ENCODE measurements at places on chromosomes 1 and 21. TPM values are rescaled to one million over a fixed set of nuclear protein-coding genes. Genes with fewer than 3 reads are reported as not detected.

GRCh38 chr1:165635823-165636222 lies 4.8 kb downstream of the MGST3 start:
- no peak for DNase-seq
- no peak overlapping the region for H3K27ac ChIP-seq
- peaks cover 13% of the 10 kb centered on the region for H3K36me3 ChIP-seq
- no peaks in the 10 kb centered on the region for H3K27me3 ChIP-seq
- peaks cover 56% of the 10 kb centered on the region for H3K4me1 ChIP-seq

GRCh38 chr1:38118976-38119375 lies 72.4 kb upstream of the POU3F1 start:
- DNase-seq = no peak
- no peak overlapping the region for H3K27ac ChIP-seq
- no peak overlapping the region for H3K4me3 ChIP-seq
- H3K27me3 ChIP-seq = no peaks in the 10 kb centered on the region
- H3K36me3 ChIP-seq = no peaks in the 10 kb centered on the region

ADGRB2 gene
- 1.4 TPM for total RNA-seq

KCNA2 gene
- 0.34 TPM for total RNA-seq

DNA sequence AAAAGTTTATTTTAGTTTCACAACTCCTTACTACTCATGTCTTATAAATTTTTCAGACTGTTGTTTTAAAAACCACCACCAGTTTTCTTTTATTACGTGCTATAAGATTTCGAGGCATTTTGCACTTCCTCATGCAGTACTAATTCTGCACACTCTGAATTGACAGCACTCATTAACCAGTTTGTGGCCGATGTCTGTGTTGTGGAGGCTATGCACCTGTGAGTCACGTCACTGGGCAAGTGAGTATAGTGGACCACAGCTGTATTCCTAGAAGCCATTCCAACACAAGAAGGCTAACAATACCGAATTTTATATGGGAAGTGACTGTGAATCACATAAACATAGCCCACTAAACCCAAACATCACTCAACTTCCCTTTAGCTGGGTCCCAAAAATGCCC lies 21.0 kb upstream of the SPATA6 start:
- H3K36me3 ChIP-seq = no peaks in the 10 kb centered on the region
- no peaks in the 10 kb centered on the region for H3K4me1 ChIP-seq
- no peak overlapping the region for H3K27ac ChIP-seq
- no peak for DNase-seq
- H3K4me3 ChIP-seq = no peak overlapping the region

PGLYRP3 gene
- 72.1 TPM for total RNA-seq

DNA sequence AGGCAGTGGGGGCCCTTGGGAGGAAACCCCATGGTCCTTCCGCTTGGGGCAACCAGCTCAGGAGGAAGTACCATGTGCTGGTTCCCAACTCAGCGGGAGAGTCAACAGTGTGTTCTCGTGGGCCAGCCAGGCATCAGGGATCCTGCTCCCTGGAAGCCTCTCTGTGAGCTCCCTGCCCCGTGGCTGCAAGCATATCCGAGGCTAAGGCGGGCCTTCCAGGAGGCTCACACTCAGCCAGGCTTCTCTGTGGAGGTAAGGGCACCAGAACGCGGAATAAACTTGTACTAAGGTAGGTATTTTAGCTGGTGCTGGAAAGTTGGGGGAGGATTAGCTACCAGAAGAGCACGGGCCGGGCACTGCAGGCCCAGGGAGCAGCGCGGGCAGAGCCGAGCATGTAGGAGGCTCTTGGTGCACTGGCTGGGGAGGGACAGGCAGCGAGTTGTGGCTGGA lies 74.7 kb upstream of the POU3F1 start:
- H3K36me3 ChIP-seq = no peaks in the 10 kb centered on the region
- peaks cover 62% of the 10 kb centered on the region for H3K4me1 ChIP-seq
- H3K27ac ChIP-seq = peak overlapping the region; percentile 19
- peaks cover 2% of the 10 kb centered on the region for H3K27me3 ChIP-seq
- no peak for DNase-seq

DNA sequence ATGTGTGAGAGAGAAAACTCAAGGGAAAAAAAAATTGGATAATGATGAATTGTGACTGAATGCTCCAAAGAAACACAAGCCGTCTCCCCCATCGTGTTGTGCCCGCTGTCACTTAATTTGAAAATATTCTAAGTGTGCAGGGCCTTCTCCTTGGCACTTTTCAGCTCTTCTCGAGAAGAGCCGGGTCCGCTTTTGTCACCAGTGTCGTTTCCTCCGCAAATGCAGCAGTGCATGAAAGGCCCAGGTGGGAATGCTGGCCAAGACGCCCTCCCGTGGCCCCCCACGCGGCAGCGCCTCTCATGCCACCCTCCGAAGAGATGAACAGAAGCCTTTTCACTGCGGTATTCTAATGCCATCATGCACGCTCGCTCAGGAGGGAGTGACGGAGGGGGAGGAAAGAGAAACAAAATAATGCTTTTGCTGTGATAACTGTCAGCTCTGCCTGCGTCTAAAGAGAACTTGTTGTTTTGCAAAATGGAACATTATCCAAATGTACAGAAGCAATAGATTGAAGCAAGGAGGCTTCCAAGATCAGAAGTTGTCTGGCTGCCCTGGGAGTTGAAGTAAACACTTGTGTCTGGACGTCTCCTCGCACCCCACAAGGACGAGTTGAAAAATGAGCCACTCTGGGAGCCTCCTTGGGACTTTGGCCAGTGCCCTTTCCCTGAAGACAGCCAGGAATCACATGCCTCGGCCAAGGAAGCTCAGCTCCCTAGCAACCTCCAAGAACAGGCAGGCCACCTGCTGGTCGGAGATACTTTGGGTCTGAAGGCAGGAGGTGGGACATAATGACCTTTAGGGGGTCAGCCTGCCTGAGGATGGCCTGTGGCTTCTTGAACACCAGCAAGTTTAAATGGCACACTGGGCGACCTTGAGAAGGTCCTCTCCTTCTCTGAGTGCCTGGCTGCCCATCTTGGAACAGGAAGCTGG lies 166.1 kb upstream of the ZC3H12A start:
- no peak overlapping the region for H3K4me3 ChIP-seq
- H3K36me3 ChIP-seq = no peaks in the 10 kb centered on the region
- H3K27ac ChIP-seq = no peak overlapping the region
- DNase-seq = no peak

DNA sequence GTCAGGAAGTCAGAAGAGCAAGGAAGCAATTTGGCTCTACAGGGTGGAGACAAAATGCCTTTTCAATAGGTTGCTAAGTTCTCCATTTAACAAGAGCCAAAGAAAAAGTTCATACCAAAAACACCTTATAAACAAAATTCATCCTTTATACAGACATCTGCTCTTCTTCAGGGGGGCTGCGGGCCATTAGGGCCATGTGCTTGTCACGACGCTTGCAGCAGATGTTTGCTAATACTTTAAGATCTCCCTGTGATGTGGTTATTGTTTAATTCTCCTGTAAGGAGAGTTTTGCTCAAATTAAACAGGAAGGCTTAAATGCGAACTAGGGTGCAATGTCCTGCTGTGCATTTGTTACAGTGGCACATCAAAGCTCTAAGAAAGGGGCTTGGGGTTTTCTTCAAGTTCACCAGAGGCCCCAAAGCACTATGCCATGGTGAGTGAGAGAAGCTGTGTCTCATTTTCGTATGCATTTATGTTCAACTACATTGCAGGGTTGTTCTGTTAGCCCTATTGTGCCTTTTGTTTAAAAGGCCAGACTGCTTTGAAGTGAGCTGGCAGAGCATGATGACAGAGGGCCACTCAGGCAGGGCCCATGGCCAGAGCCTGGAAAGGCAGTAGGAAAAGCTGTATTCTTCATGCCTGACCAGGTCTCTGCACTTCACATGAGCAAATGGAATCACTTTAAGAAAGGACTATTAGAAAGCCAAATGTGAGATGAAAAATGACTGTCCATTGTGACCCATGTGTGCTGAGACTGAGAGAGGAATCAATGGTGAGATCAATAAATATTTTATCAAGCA lies 24.8 kb upstream of the NTPCR start:
- H3K4me1 ChIP-seq = no peaks in the 10 kb centered on the region
- no peak overlapping the region for H3K4me3 ChIP-seq
- H3K27me3 ChIP-seq = no peaks in the 10 kb centered on the region
- DNase-seq = no peak
- no peaks in the 10 kb centered on the region for H3K36me3 ChIP-seq

OR2T33 gene
- total RNA-seq = not detected

MPZ gene
- total RNA-seq = 2.9 TPM

GRCh38 chr1:200038325-200038980 lies 10.9 kb downstream of the NR5A2 start:
- no peaks in the 10 kb centered on the region for H3K36me3 ChIP-seq
- peaks cover 64% of the 10 kb centered on the region for H3K4me1 ChIP-seq
- peak overlapping the region; percentile 52 for H3K4me3 ChIP-seq
- no peak for DNase-seq
- H3K27me3 ChIP-seq = peaks cover 99% of the 10 kb centered on the region
- no peak overlapping the region for H3K27ac ChIP-seq

DNA sequence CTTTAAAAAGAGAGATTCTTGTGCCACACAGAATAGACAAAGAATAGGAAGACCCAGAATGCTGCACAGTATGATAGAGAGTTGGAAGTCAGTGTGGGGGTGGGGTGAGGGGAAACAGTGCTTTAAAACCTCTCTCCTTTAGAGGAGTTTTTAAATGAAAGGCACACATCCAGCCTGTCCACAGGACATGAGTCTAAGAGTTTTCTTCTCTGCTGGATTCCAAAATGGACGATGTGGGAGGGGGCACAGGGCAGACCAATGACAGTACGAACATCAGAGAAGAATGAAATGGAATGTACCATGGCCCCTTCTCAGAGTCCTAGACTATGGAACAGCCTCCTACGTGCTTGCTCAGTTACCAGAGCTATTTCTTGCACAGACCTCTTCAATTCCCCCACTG lies 458.2 kb upstream of the DAB1 start:
- no peak overlapping the region for H3K4me3 ChIP-seq
- DNase-seq = no peak
- H3K4me1 ChIP-seq = no peaks in the 10 kb centered on the region
- no peak overlapping the region for H3K27ac ChIP-seq

S100A14 gene
- total RNA-seq = 555 TPM

GRCh38 chr21:33825915-33826314 lies 89.7 kb downstream of the ATP5PO start:
- no peak for DNase-seq
- H3K36me3 ChIP-seq = peaks cover 26% of the 10 kb centered on the region
